ENCODE measurements at places on chromosomes 5 and 9. TPM values are rescaled to one million over a fixed set of nuclear protein-coding genes. Genes with fewer than 3 reads are reported as not detected.

- DNase-seq = no peak
These were observed 114.0 kb downstream of the ADAMTSL1 start for GRCh38 chr9:18588002-18588401.

- DNase-seq = no peak
These were observed 11.3 kb upstream of the SVEP1 start for GRCh38 chr9:110590816-110591215.

DNA sequence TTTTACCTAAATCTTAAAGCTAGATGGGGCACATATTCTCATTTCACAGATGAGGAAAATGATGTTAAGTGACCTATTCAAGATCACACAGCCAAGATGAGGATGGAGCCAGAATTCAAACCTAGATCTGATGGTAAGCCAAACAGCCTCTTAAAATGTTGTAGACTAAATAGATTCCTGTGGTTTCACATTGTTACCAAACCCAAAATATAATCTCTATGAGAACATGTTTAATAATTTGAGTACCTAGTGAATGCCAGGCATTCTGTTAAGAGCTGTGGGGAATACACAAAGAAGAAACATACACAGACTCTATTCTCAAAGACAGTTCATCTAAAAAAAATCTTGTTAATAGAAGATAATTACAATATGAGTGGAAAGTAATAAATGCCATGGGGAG lies 25.2 kb downstream of the HOMER1 start:
- no peak for DNase-seq

DNA sequence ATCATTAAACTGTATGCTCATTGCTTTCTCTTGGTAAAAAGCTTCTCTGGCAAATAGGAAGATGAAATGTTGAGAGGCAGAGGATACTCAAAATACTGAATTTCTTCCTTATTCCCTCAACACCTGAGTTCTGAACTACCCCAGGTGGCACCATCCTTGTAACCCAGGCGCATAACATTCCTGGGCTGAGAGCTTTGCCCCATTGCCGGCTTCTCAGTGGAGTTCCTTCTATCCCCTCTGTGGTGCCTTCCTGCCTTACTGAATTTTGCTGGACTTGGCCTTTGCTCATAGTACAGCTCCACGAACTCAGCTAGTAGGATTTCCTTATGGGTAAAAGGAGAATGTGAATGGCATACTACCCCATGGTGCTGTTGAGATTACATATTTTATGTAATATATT lies 54.7 kb downstream of the BASP1 start:
- DNase-seq = no peak

Gene NOTCH1
- 49.3 TPM for total RNA-seq

All from colonic mucosa (tissue), 4 donors.